ENCODE measurements at places on chromosomes 5 and 9. TPM values are rescaled to one million over a fixed set of nuclear protein-coding genes. Genes with fewer than 3 reads are reported as not detected.

GADD45G gene
- 11.7 TPM for total RNA-seq

SOHLH1 gene
- not detected for total RNA-seq

SLC4A9 gene
- 0.26 TPM for total RNA-seq

DNA sequence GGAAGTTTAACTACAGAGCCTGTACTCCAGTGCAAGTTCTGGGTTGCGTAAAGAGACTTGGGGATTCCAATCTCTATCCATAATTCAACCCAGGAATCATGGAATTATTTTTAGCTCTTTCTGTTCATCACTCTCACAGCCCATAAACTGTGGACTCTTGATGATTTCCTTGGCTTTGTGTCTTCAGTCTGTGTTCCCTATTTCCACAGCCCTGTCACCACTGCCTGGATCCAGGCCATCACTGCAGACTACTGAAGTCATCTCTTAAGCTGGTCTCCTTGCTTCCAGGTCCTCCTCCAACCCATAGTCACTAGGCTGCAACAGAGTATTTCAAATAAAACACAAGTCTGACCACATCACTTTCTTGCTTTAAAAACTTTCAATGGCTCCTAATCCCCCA is 211.7 kb downstream of the PLK2 start:
- no peak for ATAC-seq

- ATAC-seq = no peak
Observed at GRCh38 chr5:146745931-146746577, 132.5 kb downstream of the PPP2R2B start.

DNA sequence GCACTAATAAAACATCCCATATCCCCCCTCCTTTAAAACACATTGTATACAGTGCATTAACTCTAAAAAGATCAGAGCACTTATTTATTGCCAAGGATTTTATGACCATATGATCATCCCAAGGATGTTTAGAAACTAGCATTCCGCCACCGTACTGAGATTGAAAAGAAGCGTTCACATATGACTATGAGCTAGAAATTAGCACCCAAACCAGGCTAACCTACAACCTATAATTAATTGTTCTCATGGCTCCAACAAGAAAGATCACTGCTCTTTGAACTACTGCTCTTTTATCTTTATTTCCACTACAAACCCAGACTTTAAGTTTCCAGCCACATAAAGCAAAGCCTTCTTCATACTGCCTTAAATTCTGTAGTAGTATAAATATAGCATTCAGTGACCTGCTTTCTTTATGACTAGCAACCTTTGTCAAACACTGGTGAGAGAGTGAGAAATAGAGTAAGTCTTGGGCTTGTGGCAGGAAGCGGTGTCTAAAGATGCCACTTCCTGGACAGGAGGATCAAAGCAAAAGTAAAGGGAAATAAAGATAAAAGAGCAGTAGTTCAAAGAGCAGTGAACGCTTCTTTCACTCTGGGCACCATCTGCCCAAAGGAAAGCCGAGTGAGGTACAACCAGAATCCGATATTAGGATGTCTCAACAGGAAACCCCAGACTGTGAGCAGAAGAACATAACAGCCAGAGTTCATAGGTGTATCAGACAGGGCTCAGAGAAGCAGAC is 151.1 kb upstream of the ERCC6L2 start:
- peak; percentile 92 for ATAC-seq

- ATAC-seq = peak; percentile 25
Observed at GRCh38 chr5:180070756-180071530, 616 bp downstream of the RNF130 start.

- no peak for ATAC-seq
Observed at GRCh38 chr5:33212900-33213299, 227.9 kb upstream of the TARS1 start.

DNA sequence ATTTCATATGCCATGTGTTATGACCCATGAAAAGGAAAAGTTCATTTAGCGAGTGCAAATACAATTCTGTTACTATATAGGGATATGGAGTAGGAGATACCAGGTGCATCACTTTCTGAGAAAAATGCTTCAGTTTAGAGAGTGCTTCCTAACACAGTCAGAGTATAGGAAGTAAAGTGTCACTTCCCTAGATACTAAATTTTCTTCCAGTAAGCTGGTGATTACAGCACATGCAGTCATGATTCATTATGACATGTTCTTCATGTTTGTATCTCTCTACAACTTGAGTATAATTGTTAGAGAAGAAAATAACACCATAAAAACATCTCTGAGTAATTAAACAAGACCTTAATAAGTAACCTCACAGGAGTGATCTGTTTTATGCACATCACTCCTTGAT is 837.0 kb downstream of the DNAH5 start:
- no peak for ATAC-seq

DNA sequence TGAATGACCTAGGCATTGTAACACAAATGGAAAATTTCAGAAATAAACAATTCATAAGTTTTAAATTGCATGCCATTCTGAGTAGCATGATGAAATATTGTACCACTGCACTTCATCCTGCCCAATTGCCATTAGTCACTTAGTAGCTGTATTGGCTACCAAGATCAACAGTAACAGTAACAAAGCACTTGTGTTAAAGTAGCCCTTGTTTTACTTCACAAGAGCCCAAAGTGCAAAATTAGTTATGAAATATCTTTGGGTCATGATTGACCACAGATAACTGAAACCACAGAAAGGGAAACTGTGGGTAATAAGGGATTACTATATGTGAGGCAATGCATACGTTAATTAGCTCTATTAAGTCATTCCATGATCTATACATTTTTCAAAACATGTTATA is 33.3 kb upstream of the RORB start:
- no peak for ATAC-seq

GRCh38 chr5:139960723-139961383 is 82.2 kb downstream of the NRG2 start:
- peak; percentile 92 for ATAC-seq

DNA sequence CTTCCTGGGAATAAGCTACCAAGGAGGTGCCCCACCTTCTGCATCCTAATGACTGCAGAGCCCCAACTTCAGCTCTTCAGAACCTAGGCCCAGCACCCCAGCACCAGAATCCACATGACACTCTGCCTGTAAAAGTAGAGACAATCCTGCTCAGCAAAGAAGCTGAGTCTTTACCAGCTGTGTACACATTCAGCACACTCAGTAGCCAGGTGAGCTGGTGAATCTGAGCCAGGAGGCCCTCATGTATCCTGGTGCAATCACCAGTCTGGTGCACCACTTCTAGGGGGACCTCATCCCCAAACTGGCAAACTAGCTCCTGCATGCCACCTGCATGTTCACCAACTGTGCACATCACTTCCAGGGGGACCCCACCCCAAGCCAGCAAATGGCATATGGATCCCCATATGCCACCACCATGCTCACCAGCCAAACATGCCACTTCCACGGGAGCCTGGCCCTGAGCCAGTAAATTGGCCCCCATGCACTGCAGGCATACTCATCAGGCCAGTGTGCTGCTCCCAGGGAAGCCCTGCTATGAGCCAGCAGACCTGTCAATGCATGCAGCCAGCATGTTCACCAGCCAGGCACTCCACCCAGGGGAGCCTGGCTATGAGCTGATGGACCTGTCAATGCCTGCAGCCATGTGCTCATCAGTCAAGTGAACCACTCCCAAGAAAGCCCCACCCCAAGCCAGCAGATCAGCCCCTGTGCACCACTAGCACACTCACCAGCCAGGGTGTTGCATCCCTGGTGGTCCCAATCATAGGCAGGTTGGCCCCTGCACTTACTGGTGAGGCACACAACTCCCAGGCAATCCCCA is 15.6 kb upstream of the BTNL9 start:
- no peak for ATAC-seq

GRCh38 chr5:80625230-80625629 is 29.2 kb upstream of the MSH3 start:
- ATAC-seq = no peak

Measured in activated T-helper 17 cell treated with anti-CD3 and anti-CD28 coated beads, Interleukin-2, amount 50 U/mL, for 72 hours (primary cell).